ENCODE measurements at places on chromosomes 3 and 15. TPM values are rescaled to one million over a fixed set of nuclear protein-coding genes. Genes with fewer than 3 reads are reported as not detected.

- no peak for DNase-seq
- H3K27ac ChIP-seq = no peak overlapping the region
- no peaks in the 10 kb centered on the region for H3K27me3 ChIP-seq
- no peak overlapping the region for H3K4me3 ChIP-seq
- no peaks in the 10 kb centered on the region for H3K36me3 ChIP-seq
These were observed 43.1 kb upstream of the TIPARP start for GRCh38 chr3:156631323-156631722.

DNA sequence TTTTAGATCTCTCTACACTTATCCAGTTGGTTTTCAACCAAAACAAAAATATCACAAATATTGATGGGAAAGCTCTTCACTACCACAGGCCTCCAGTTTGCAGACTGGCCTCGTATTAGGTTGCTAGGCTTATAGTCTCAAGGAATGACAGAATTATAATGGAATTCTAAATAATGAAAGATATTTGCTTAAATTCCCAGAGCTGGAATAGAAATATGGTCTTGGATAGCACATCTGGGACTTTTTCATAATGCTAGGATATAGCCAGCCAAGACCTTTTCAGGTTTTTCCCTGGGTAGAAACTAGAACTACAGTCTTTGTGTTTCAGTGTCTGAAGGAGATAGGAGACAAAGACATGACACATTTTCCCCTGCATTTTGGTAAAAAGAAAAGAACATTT, 121.9 kb upstream of the STAC start:
- no peaks in the 10 kb centered on the region for H3K36me3 ChIP-seq
- no peaks in the 10 kb centered on the region for H3K4me1 ChIP-seq
- H3K27ac ChIP-seq = no peak overlapping the region
- no peaks in the 10 kb centered on the region for H3K27me3 ChIP-seq
- no peak for DNase-seq

GRCh38 chr15:72509484-72509883, 35.4 kb downstream of the ARIH1 start:
- peaks cover 12% of the 10 kb centered on the region for H3K36me3 ChIP-seq
- H3K27me3 ChIP-seq = no peaks in the 10 kb centered on the region
- no peak overlapping the region for H3K27ac ChIP-seq
- DNase-seq = no peak
- H3K4me1 ChIP-seq = no peaks in the 10 kb centered on the region
- H3K4me3 ChIP-seq = no peak overlapping the region

Gene CMSS1
- total RNA-seq = 50.8 TPM

Gene PRSS50
- 0.63 TPM for total RNA-seq

Gene MUSTN1
- 1.1 TPM for total RNA-seq
